Omental fat pad (tissue), 4 donors: ENCODE measurements at places on chromosomes 7 and 10. TPM values are rescaled to one million over a fixed set of nuclear protein-coding genes. Genes with fewer than 3 reads are reported as not detected.

IL15RA gene
- total RNA-seq = 33.3 TPM

ACBD7 gene
- total RNA-seq = not detected

FRMD4A gene
- total RNA-seq = 66.8 TPM

SFXN4 gene
- total RNA-seq = 17.1 TPM

PSMA2 gene
- 72.9 TPM for total RNA-seq

SLC18A2 gene
- total RNA-seq = 0.93 TPM

DNA sequence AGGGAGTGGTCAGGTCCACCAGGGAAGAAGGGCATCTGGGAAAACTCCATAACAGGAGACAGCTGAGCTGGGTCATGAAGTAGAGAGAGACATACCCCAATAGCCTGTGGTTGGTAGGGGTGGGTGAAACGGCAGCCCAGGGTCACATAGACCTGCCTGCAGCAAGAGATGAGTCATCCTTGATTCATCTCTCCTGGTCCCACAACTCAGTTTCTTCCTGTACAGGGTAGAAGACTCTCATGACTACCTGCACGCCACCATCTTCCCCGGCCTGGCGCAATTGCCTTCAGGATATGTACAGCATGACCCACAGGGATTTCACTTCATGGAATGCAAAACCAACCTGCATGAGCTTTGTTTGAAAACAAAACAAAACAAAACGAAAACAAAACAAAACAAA lies 45.1 kb upstream of the ADAM12 start:
- DNase-seq = no peak

- no peak for DNase-seq
Observed at GRCh38 chr7:81810476-81811155, 40.8 kb upstream of the HGF start.

- DNase-seq = no peak
Observed at GRCh38 chr7:129295015-129295423, 70.2 kb downstream of the AHCYL2 start.

GRCh38 chr10:101772895-101773761 lies 2.8 kb downstream of the FGF8 start:
- DNase-seq = no peak

GRCh38 chr7:44603193-44603592 lies 3.2 kb upstream of the OGDH start:
- no peak for DNase-seq

DNA sequence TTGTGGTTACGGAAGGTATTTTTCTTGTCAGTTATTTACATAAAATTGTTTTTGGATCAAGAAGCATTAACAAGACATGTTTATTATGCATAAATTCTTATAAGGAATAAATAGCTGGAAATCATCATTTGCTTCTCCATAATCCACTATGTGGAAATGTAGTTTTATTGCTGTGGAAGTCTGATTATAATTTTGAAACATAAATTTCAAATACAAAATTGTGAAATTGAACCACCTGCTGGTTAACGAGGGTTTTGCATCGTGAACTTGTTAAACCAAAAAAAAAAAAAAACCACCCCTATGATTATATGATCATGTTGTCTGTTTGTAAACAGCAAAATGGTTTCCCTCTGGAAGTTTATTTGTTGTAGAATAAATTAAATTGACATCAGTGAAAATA lies 25.9 kb downstream of the ABRAXAS2 start:
- DNase-seq = no peak

DNA sequence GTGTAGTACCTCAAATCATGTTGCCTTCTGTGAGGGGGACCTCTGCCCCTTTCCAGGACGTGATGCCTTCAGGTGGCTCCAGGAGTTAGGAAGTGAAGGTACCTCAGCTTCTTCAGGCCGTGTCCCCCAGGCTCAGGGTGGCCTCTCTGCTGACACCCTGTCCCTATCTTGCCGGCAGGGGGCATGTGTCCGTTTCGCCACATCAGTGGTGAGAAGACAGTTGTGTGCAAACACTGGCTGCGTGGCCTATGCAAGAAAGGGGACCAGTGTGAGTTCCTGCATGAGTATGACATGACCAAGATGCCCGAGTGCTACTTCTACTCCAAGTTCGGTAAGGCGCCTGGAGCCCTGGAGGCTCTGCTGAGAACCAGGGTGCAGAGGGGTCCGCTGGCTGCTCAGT lies 9.2 kb downstream of the CPSF4 start:
- DNase-seq = no peak

DNA sequence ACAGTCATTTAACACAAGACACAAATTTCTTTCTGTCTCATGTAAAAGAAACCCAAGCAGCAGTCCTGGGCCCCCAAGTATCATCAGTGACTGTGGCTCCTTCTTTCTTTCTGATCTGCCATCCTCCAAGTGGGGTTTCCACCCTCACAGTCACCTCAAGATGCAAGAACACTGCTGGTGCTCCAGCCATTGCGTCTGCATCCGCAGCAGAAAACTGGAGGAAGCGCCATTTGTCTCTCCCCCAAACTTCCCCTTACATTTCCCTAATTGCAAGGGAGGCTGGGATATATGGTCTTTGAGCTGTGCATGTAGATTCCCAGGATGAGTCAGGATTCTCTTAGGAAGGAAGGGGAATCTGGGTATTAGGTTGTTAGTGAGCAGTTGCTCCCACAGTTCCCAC lies 60.9 kb upstream of the GNA12 start:
- DNase-seq = no peak

GRCh38 chr10:72425133-72425532 lies 70.4 kb upstream of the DNAJB12 start:
- no peak for DNase-seq

GRCh38 chr10:8255301-8255700 lies 200.8 kb downstream of the GATA3 start:
- DNase-seq = no peak

DNA sequence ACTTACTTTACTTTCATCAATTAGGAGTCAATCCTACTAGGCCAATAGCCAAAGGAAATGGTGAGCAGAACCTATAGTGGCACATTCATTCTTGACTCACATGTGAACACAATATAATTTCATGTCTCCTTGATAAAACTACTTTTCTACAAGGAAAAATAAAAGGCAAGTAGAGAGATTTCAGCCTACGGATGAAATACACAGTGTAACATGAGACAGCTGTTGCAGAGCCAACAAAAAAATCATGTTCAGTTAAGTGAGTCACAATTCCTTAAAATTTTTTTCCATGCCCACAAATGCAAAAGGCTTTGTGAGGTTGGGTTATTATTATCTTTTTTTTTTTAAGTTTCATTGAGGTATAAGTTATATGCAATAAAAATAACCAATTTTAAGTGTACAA lies 54.8 kb downstream of the GPR141 start:
- no peak for DNase-seq

DNA sequence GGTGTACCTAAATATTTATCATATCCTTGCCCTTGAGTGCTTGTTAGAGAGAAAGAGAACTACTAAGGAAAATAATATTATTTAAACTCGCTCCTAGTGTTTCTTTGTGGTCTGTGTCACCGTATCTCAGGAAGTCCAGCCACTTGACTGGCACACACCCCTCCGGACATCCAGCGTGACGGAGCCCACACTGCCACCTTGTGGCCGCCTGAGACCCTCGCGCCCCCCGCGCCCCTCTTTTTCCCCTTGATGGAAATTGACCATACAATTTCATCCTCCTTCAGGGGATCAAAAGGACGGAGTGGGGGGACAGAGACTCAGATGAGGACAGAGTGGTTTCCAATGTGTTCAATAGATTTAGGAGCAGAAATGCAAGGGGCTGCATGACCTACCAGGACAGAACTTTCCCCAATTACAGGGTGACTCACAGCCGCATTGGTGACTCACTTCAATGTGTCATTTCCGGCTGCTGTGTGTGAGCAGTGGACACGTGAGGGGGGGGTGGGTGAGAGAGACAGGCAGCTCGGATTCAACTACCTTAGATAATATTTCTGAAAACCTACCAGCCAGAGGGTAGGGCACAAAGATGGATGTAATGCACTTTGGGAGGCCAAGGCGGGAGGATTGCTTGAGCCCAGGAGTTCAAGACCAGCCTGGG lies 11.4 kb downstream of the SERPINE1 start:
- DNase-seq = peak; percentile 88

- no peak for DNase-seq
Observed at GRCh38 chr7:51235593-51236313, 80.9 kb downstream of the COBL start.

- DNase-seq = no peak
Observed at GRCh38 chr7:68269405-68269804, 1272.8 kb downstream of the TYW1 start.

DNA sequence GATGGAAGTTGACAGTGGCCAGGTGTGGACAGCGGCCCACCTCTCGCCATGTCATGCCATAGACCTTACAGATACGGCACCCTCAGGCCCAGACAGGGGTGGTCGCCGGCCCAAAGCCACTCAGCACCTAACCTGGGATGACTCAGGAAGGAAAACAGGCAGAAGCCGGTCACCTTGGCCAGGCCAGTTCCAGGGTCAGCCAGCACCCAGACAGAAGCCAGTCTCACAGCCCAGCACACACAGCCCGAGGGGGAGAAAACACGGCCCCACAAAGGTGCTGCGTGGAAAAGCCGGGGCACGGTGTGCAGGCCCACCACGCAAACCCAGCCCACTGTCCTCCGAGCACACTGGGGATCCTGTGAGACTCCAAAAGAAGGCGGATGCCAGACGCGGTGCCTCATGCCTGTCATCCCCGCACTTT lies 95.2 kb upstream of the DNAAF5 start:
- no peak for DNase-seq

- no peak for DNase-seq
Observed at GRCh38 chr7:143315776-143316175, at the start of gene CLCN1. Gene CLCN1, plus strand, starts transcription at chr7:143316111. Its CDS starts 102 bp downstream, at chr7:143316213.

GRCh38 chr7:101699881-101700823 lies 71.1 kb upstream of the MYL10 start:
- DNase-seq = no peak

GRCh38 chr10:78164702-78165101 lies 131.0 kb downstream of the RPS24 start:
- DNase-seq = no peak

- no peak for DNase-seq
Observed at GRCh38 chr10:21506351-21506750, 19.1 kb downstream of the SKIDA1 start.

DNA sequence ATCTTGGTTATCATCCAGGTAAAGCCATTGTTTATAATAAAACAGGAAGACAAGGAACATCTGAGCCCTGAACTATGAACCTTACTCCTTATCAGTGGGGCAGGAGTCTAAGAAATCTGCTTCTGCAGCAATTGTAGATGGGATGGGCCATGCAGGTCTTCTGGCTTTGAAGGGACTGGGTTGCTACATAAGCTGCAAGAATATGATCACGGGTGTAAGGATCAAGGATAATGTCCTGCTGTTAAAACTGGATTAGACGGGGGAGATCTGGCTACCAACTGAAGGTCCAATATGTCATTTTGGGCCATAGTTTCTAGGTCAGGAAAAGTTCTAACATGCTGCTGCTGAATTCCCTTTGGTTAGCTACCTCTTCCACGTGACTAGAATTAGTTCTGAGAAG lies 1363.4 kb upstream of the CELF2 start:
- DNase-seq = no peak

GRCh38 chr10:30553626-30554439 lies 75.7 kb downstream of the LYZL2 start:
- DNase-seq = peak; percentile 44

DNA sequence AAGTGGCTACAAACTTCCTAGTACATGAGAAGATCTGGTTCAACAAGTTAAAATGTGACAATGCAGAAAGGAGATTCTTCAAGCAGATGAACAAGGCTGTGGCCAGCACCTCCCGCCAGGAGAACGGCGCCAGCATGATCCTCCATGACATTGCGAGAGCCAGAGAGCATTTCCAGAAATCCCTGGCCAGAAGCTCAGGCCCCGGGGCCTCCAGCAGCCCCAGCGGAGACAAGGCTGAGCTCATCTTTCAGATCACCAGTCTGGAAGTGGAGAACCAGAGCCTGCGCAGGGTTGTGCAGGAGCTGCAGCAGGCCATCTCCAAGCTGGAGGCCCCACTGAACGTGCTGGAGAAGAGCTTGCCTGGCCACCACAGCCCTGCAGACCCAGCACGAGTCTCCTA lies 40.1 kb upstream of the ZNF273 start:
- DNase-seq = no peak

GRCh38 chr10:89916468-89917215 lies 215.3 kb downstream of the KIF20B start:
- DNase-seq = no peak

DNA sequence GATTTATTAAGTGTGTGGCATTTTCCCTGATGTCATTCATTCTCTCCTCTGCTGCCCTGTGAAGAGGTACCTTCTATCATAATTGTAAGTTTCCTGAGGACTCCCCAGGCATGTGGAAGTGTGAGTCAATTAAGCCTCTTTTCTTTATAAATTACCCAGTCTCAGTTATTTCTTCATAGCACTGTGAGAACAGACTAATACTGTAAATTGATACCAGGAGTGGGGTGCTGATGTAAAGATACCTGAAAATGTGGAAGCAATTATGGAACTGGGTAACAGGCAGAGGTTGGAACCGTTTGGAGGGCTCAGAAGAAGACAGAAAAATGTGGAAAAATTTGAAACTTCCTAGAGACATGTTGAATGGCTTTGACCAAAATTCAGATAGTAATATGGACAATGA lies 711.8 kb upstream of the GRM3 start:
- no peak for DNase-seq
